ENCODE measurements at places on chromosomes 2 and 18. TPM values are rescaled to one million over a fixed set of nuclear protein-coding genes. Genes with fewer than 3 reads are reported as not detected.

Gene FBXO41
- polyA plus RNA-seq = 1.8 TPM

Gene LGALSL
- 38.0 TPM for polyA plus RNA-seq

Gene ARHGEF33
- polyA plus RNA-seq = 3.4 TPM

Gene CD226
- 2.6 TPM for polyA plus RNA-seq

Gene C2orf80
- polyA plus RNA-seq = 0.32 TPM

Gene SLC38A11
- 15.4 TPM for polyA plus RNA-seq

Gene XIRP2
- polyA plus RNA-seq = 0.19 TPM

GRCh38 chr18:8750954-8751415 lies 45.6 kb downstream of the MTCL1 start:
- DNase-seq = no peak

DNA sequence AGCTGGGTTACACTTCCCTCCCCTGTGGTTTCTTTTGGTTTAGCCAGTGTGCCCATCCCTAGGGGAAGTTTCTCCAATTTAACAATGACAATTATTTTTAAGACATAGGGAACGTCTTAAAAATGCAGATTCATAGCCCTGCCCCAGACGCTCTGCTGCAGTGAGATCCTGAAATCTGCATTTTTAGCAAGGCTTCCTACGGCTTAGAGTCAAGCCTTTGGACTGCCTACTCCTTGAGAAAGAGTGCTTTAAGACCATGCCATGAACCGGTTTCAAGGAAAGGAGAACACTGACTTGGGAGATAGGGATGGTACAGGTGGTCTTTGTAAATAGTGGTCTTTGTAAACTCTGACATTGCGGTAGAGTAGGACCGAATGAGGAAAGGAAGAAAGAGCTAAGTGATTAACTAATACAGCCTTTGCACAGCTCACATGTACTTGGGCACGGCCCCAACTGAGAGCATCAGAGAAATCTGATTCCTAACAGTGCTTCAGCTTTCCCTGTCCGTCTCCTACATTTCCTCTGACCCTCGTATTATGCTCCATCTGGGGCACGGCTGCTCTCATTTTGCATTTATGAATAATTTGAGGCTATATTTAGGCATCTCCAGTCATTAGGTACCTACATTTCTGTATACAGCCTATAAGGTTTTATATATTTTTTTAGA lies 217.6 kb upstream of the TANK start:
- no peak for DNase-seq

- no peak for DNase-seq
Observed at GRCh38 chr2:43777306-43777926, 3.6 kb downstream of the DYNC2LI1 start.

DNA sequence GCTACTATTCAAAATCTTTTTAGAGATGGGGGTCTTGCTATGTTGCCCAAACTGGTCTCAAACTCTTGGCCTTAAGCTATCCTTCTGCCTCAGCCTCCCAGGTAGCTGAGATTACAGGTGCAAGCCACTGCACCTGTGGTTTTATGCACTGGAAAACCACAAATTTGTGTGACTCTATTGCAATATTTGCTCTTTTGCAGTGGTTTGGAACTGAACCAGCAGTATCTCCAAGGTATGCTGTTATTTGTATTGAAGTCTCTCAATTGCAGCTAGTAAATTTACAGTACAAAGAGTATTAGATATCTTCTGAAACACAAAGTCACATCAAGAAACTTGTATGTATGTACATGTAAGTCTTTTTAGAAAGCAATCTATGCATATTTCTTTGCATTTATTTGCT lies 46.2 kb downstream of the PPP4R1 start:
- no peak for DNase-seq

- DNase-seq = no peak
Observed at GRCh38 chr2:25349397-25349796, 7.7 kb upstream of the DNMT3A start.

GRCh38 chr2:241858206-241859016 lies at the start of gene PDCD1:
Gene PDCD1 (minus strand): TSS chr2:241858894. CDS start chr2:241858838, 56 bp downstream.
- DNase-seq = no peak

GRCh38 chr2:142734770-142735169 lies 142.7 kb upstream of the KYNU start:
- DNase-seq = no peak

- no peak for DNase-seq
Observed at GRCh38 chr2:118902266-118903028, 39.5 kb upstream of the MARCO start.

DNA sequence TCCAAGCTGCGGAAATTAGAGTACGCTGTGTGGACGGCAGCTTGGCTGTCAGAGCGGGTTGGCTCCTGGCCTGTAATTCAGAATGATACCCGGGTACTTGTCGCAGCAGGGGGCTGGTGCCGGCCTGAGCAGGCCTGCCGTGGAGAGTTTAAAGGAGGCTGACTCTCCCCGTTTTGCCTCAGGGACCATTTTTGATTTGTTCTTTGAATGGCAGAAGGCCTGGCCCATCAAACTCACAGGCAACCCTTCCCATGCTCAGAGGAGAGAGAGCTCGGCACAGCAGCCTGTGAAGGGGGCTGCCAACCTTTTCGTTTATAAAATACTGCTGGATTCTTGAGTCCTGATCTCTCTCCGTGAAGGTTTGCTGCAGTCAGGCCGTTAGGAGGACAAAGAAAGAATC lies 151.3 kb downstream of the KLHL29 start:
- DNase-seq = no peak

Data from renal cortex interstitium (tissue), 15 donors.